ENCODE measurements at places on chromosomes 4 and X. TPM values are rescaled to one million over a fixed set of nuclear protein-coding genes. Genes with fewer than 3 reads are reported as not detected.

GRCh38 chr4:85968945-85969819 lies 390.7 kb downstream of the MAPK10 start:
- peak; percentile 65 for DNase-seq

DNA sequence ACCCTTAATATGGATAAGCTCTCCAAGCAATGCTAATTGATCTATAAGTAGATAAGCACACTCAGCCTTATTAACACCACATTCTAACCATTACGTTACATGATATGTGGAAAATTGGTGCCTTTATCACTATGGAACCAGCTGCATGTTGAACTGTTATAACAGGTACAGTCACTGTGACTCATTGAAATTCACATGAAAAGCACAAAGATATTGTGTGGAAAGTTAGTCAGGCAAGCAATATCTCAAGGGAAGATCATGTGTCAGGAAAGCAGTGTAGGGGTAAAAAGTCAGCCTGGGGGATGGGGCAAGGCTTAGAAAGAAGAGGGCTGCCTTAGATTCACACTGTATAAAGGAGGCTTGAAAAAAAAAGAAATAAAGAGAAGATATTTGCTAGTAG lies 313.7 kb upstream of the SMIM31 start:
- peak; percentile 3 for DNase-seq

- no peak for DNase-seq
Observed at GRCh38 chrX:4435905-4436304, 722.5 kb upstream of the PRKX start.

DNA sequence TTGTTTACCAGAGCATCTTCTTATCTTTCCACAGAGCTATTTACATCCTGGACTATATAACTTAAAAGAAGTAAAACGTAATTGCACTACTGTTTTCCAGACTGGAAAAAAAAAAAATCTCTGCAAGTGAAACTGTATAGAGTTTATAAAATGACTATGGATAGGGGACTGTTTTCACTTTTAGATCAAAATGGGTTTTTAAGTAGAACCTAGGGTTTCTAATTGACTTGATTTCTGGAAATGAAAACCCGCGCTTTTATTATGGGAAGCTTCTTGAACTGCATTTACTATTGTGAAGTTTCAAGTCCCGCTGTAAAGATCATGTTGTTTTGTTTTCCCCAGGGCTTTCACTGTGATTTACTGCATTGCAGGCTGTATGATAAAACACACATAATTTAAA lies 162.7 kb downstream of the STIM2 start:
- no peak for DNase-seq

- no peak for DNase-seq
Observed at GRCh38 chr4:55125087-55125721, at the start of gene KDR. KDR (minus strand) TSS chr4:55125595; CDS start chr4:55125293, 302 bp downstream.

DNA sequence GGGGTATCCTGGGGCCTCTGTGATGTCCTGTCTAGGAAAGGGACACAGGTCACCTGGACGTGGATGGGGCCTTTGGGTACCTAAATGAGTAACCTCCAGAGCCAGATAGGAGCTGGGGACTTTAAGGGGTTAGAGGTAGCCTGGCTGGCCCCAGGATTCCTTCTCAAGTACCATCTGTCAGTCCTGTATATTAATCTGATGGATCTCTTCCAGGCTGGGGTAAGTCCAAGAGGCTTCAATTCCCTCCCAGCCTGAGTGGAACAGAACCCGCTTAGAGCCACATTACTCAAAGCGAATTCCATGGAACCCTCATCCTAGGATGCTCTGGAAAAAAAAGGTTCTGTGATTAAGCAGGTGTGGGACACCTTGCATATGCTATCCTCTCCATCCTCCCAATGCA lies 24.8 kb upstream of the MAP3K15 start:
- no peak for DNase-seq

DNA sequence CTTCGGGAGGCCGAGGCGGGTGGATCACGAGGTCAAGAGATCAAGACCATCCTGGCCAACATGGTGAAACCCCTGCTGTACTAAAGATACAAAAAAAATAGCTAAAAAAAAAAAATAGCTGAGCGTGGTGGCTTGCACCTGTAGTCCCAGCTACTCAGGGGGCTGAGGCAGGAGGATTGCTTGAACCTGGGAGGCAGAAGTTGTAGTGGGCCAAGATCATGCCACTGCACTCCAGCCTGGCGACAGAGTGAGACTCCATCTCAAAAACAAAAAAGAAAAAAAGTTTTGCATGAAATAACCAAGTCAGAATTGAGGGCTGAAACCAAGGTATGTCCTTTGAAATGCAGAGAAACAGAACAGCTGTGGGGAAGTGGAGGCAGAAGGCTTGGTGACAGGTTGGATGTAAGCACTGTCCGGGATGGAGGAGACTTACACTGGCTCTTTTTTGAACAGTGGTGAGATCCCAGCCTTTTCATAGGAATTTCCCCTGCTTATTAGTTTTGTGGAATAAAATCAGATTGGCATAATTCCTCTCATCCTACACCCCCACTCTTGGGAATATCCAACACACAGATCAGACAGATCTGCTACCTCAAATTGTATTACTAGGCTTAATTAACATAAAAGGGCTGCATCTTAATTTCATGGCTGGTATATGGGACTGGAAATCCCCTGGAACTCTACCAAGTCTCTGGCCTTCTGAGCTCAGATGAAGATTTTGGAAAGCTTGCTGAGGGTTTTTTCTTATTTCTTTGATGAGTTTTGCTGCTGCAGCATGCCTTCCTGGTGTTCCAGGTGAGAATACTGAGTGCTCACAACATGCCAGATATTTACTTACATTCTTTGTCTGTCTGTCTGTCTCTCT lies 18.8 kb upstream of the C4orf36 start:
- DNase-seq, result no peak

TMA16 gene
- 33.7 TPM for polyA plus RNA-seq

SSX1 gene
- polyA plus RNA-seq, result not detected

- no peak for DNase-seq
Observed at GRCh38 chr4:172881645-172882044, 287.0 kb upstream of the GALNT7 start.

P2RY10 gene
- 0.10 TPM for polyA plus RNA-seq

GRCh38 chr4:42515156-42515884 lies 118.0 kb downstream of the SHISA3 start:
- DNase-seq, result no peak

- DNase-seq, result no peak
Observed at GRCh38 chrX:47179221-47179927, 14.3 kb upstream of the UBA1 start.

- no peak for DNase-seq
Observed at GRCh38 chrX:48180811-48181210, 15.8 kb downstream of the SSX5 start.

GRCh38 chr4:145815027-145815612 lies 123.5 kb downstream of the ZNF827 start:
- no peak for DNase-seq

Data from right renal pelvis (tissue), 4 donors.